ENCODE measurements at places on chromosomes 7 and 10.

GRCh38 chr7:54796853-54797252 is 37.8 kb upstream of the SEC61G start:
- DNase-seq = no peak

- peak; percentile 86 for DNase-seq
Measured at GRCh38 chr7:5704534-5704922, 76.9 kb downstream of the RNF216 start.

- DNase-seq = peak; percentile 18
Measured at GRCh38 chr10:32338262-32338661, 8.7 kb downstream of the EPC1 start.

GRCh38 chr10:86123715-86124114 is 242.9 kb downstream of the GRID1 start:
- no peak for DNase-seq

- peak; percentile 85 for DNase-seq
Measured at GRCh38 chr10:74432841-74433594, 282.0 kb downstream of the ADK start.

DNA sequence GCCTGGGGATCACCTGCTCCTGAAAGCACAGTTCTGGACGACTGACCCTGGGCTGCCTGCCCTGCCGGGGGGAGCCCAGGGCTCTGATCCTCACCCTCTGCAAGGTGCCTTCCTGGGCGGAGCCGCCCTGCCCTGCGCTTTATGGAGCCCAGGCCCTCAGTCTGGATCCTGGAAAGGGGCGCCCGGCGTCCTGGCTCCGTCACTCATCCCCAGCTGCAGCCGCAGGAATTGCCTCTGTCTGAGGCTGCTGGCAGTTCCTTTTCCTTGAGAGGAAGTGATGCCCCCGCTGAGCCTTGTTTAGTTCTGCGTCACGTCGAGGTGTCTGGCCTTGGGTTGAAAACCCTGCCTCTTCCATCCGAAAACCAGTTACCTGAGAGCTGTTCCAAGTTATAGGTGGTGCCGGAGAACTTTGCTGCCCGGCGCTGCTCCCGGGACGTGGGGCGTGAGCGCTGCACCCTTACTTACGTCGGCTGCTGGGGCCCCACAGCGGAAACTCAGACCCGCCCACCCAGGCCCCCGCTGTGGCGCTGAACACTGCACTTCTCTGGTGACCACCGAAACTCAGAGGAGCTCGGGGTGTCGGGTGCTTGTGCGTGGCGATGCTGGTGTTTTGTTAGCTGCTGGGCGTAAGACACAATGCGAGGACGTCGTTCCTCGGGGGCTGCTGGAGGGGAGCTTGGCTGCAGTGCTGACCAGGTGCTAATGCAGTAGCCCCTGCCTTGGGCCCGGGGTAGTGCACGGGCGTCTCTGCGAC is 5.4 kb downstream of the MAFK start:
- no peak for DNase-seq

GRCh38 chr7:104943502-104944343 is 70.3 kb upstream of the KMT2E start:
- DNase-seq = no peak

DNA sequence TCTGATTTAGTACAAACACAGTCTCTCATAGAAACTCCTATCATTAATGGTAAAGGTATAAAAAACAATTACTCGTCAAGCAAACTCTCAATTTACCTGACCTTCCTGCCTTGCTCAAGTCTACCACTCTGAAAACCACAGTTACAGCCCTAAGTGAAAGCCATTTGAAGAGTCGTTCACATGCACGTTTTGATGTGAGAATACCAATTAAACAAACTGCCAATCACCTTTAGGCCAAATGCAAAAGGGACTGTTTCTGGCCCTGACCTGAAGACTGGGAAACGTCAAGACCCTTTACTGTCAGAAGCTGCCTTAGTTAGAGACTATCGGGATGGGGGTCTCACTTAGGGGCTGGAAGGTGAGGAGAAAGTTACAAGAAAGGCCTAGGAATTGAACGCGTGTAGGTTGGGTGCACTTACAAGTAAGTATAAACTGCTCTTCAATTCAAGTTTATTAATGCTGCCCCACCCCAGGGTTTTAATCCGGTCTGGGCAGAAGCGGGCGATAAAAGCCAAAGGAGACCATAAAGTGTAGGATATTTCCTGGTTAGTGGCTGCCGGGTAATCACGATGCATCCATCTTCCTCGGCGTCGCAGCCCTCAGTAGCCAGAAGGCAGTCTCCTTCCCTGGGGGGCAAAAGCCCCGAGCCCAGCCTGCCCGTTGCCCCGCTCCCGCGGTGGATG is 935 bp downstream of the TM9SF3 start:
- DNase-seq = peak; percentile 13

DNA sequence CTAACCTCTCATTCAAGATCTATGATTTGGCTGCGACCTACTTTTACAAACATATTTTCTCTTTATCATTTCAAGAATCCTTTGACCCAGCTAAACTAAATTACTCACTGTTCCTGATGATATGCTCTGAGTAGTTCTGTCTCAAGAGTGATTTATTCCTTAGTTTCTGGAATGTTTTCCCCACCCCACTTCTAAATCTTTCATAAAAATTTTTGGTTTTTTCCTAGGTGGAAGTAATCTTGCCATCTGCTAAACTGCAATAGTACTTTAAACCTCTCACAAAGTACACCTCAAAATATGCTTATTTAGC is 170.8 kb downstream of the DNAJC1 start:
- no peak for DNase-seq

DNA sequence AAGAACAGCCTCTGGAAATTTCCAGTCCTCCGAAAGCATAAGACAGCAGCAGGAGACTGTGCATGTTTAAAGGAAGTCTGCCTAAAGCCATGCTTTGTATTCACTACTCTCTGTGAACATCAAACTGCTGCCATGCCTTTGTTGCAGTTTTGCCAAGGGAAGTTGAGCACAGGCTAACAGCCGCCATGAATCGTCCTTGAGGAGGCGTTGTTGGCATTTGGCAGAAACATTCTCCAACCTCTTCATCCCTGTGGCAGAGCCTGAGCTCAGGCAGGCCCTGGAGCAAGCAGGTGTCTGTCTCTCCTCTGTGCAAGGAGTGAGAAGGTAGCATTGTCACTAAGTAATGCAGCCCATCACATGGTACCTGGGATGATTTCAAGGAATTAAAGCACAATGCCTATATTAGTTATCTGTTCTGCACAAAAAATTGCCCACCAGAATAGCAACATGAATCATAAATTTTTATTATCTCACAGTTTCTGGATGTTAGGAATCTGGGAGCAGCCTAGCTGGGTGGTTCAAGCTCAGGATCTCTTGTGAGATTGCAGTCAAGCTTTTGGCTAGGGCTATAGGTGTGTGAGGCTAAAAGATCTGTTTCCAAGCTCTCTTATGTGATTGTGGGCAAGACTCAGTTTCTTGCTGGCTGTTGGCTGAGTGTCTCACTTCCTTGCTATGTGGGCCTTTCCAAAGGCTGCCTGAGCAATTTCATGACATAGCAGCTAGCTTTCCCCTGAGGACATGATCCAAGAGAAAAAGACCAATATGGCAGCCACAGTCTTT is 46.5 kb upstream of the KIAA1217 start:
- no peak for DNase-seq

- DNase-seq = no peak
Measured at GRCh38 chr7:117186218-117187010, 136.4 kb downstream of the WNT2 start.

DNA sequence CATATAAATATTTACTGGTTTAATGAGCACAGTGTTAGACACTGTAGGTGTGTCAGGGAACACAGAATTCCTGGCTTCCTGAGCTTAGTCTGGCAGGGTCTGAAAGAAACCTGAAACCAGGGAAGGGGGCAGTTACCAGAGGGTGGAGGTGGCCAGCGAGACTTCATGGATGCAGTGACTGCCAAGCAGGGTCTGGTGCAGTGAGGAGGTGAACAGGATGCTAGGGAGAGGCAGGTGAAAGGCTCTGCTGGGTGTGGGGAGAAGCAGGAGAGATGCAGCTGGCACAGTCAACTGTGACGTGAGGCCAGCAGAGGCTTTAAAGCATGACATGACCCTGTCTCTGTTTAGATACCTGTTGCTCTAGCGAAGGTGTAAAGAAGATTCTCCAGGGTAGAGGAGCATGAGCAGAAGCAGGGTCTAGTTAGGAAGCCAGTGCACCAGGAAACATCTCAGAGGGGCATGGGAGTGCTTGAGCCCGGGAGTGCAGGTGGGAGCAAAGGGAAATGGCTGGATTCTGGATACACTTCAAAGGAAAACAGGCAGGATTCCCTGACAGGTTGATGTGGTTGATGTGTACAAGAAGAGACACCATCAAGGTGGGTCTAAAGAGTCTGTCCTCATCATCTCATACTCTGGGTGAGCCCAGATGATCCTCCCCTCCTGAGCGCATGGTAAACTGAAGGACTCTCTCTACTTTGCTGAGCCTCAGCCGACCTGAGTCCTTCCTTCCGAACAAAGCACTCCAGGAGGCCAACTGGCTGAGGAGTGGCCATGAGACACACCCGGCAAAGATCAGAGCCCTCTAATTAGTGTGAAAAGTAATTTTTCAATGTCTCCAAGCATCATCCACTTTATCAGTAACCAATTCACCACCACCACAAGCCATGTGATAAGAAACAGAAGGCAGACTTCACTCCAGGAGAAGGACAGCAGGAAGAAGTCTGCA is 186.8 kb downstream of the COBL start:
- DNase-seq = no peak

GRCh38 chr10:101666083-101666482 is 28.9 kb downstream of the FBXW4 start:
- no peak for DNase-seq

- DNase-seq = no peak
Measured at GRCh38 chr7:115368998-115369397, 447.1 kb downstream of the MDFIC start.

DNA sequence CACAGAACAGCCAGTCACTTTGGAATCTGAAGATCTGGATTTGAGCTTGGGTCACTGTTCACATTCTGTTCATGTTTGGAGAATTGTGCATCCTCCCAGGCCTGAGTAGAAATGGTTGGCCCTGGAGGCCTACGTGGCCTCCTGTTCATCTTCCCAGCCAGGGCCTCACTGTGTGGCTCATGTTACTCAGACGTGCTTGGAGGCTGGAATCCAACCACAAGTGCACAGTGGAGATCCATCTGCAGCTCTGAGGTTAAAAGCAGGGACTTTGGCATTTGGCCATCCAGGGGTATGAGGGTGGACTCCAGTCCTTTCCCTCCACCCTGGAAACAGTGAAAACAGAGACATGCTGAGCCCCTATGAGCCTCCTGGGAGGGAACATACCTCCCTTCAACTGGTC is 709.0 kb upstream of the IGFBP3 start:
- peak; percentile 67 for DNase-seq

GRCh38 chr7:69550991-69551390 is 47.3 kb upstream of the AUTS2 start:
- DNase-seq = no peak

- peak; percentile 67 for DNase-seq
Measured at GRCh38 chr7:1512781-1513656, 8.8 kb upstream of the INTS1 start.

- DNase-seq = peak; percentile 93
Measured at GRCh38 chr10:72354356-72355213, at the start of gene DNAJB12. Gene DNAJB12 (minus strand): TSS chr10:72354919. CDS start chr10:72354897, 22 bp downstream.

DNA sequence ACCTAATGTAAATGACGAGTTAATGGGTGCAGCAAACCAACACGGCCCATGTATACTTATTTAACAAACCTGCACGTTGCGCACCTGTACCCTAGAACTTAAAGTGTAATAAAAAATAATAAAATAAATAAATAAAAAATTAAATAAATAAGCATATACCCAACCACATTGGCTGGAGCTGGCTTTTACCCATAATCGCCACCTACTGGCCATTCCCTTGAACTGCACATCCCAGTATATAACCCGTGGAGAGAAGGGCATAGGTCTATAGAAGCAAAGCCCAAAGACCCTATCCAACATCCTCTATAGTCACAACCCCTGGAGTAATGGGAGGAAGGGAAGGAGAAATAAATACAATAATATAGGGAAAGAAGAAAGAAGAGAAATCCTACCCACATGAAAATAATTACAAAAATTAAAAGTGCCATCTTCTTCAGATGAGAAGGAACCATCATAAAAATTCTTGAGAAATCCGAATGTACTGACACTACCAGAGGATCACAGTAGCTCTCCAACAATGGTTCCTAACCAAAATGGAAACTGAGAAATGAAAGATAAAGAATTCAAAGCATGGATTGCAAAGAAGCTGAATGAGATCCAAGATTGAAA is 65.6 kb downstream of the TWIST1 start:
- DNase-seq = no peak

DNA sequence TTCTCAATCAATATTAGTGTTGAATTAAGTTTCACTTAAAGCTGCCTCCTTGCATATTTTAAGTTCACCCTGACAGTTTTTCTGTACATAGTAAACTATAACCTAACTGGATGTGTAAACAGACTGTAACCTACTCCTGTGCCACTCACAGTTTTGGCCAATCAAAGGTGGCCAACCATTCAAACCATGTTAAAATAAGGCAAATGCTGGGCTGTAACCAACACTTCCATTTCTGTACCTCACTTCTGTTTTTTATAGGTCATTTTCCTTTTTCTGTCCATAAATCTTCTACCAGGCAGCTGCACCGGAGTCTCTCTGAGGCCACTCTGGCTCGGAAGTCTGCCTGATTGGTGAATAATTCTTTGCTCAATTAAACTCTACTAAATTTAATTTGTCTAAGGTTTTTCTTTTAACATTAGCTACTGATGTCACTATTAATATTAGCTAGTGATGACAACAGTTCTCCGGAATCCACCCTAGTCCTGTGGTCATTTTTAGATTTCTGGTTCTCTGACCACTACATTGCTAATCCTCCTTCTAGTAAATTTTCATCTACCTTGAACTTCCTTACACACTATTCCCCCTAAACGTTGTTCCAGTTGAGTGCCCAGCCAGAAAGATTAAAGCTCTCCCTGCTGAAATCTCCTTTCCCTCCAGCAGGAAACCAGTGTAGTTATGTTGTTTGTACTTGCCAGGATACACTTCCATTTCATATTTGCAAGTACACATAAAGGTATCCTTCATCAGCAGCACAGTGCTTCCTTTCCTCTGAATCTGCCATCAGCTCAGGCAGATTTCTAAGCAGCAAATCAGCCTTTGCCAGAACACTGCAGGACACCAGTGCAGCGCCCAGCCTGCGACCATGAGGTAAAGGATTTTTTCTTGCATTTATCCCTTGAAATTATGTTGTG is 18.6 kb upstream of the IFIT2 start:
- peak; percentile 61 for DNase-seq

DNA sequence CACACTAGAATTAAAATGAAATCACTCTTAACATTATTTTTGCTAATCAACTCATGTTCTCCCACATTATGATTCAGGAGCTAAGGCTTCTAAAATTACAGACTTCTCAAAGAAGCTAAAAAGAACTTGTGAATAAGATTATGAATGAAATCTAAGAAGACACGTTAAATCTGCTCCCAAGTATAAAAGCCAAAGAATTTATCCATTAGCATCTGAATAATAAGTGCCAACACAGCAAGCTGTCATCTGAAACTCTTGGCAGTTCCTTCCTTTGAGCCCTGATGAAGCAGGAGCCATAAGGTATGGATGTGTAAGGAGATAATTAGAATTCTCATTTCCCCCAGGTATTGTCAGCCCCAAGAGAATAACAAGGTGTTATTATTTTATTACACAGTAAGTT is 50.3 kb downstream of the TPK1 start:
- no peak for DNase-seq
